ENCODE measurements at places on chromosomes 6 and 20.

DNA sequence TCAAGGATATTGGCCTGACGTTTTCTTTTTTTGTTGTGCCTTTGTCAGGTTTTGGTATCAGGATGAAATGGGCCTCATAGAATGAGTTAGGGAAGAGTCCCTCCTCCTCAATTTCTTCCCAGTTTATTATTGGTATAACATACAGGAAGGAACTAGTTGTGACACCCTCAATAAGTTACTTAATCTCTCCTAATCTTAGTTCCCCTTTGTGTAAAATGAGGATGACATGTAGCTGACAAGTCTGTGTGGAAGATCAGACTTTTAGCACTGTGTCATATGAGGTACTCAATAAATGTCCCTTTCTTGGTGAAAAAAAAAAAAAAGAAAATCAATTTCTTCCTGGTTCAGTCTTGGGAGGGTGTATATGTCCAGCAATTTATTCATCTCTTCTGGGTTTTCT lies 155.8 kb downstream of the PDE7B start:
- no peak for DNase-seq

GRCh38 chr6:90220273-90220672 lies 76.4 kb downstream of the BACH2 start:
- no peak for DNase-seq

- no peak for DNase-seq
Observed at GRCh38 chr6:161242779-161243693, 30.8 kb downstream of the AGPAT4 start.

DNA sequence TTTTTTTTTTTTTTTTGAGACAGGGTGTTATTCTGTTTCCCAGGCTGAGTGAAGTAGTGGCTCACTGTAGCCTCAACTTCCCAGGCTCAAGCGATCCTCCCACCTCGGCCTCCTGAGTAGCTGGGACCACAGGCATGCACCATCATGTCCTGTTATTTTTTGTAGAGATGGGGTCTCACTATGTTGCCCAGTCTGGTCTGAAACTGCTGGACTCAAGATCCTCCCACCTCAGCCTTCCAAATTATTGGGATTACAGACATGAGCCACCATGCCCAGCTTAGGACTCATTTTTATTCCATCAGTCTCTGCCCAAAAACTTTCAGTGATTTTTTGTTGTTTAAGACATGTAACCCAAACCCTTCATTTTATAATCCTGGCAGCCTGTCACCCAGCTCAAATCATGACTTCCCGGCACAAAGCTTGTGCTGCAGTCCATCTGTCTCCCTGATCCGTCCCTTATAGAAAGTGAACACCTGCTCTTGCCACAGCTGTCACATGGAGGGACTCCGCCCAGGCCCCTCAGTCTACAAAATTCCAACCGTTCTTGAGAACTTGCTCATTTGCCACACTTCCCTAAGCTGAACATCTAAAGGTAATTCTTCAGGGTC lies 183.9 kb upstream of the JARID2 start:
- no peak for DNase-seq

- no peak for DNase-seq
Observed at GRCh38 chr20:34355427-34355826, 7.6 kb upstream of the ITCH start.

DNA sequence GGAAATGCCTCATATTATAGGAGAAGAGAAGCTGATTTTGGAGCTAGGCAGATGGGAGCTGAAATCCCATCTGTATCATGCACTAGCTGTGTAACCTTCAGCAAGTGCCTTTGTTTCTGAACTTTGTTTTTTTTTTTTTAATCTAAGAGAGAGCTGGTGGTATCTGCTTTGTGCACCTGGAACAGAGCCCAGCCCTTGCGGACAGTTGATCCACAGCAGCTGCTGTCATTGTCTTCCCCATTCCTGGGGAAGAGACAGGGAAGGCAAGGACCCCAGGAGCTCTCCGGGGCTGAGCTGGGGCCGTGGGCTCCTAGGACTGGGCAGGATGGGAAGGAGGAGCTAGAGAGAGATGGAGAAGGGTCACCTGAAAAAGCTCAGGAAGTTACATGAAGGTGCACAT lies 92.1 kb downstream of the SYNJ2 start:
- no peak for DNase-seq

GRCh38 chr6:165621940-165622339 lies 41.1 kb downstream of the PDE10A start:
- DNase-seq: no peak

- DNase-seq: no peak
Observed at GRCh38 chr6:32213649-32214048, 10.2 kb downstream of the NOTCH4 start.

- DNase-seq: peak; percentile 85
Observed at GRCh38 chr6:142946924-142947713, 2.1 kb upstream of the HIVEP2 start.

DNA sequence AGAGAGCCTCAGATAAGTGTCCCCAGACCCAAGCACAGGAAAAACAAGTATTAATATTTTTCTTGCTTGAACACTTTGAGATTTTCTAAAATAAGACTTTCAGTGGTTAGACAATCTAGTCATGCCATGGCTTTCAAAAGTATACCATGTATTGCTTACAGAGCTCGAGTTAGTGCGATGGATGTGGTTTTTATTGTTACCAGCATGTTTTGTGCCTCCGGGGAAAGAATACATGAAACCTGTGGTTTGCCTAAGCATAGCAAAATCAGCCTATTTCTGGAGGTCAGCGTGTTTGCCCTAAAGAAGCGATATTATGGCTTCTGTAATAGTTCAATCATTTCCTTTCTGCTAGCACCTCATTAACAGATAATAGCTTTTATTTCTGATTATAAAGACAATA lies 21.6 kb downstream of the RIN2 start:
- DNase-seq: peak; percentile 31

GRCh38 chr6:136408204-136408603 lies 118.6 kb upstream of the BCLAF1 start:
- DNase-seq: no peak

- no peak for DNase-seq
Observed at GRCh38 chr6:158044525-158044888, 62.8 kb downstream of the SYNJ2 start.

DNA sequence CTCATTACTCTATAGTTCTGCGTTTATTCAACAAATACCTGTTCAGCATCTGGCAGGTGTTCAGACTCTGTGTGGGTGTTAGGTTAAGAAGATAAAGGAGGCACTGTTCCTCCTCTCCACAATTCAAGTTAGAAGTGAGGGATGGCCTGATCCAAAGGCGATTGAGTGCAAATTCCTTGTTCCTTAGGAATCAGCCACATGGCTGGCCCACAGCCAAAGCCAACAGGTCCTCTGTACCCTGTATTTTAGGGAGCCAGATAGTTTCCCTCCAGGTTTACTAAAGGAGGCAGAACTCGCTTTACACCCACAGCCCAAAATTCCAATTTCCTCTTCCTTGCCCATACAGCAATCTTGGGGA lies 5.0 kb upstream of the CD40 start:
- DNase-seq: no peak

DNA sequence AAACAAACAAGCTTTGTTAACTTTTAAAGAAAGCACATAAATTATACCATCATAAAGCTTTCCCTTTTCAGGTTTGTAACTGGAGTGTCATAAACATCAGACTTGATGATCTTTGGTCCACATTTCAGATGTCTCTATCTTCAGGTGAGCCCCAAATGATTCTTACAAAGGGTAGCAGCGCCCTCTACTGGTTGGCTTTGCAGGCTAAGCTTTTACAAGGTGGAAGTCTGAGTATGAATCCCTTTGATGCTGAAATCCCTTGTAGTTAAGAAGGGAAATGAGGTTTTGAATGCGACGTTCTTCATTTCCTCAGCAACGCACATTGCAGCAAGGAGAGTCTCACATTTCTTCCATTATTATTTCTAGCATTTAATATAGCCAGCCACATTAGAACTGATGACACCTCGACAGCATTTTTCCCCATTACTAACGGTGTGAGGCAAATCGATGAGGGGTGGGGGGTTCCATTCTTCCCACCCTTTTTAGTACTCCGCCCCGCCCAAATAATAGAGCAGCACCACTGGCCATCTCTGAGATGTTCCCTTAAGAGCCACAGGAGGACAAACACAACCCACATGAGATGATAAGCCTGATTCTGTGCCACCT lies 126.3 kb upstream of the NT5E start:
- DNase-seq: peak; percentile 54

DNA sequence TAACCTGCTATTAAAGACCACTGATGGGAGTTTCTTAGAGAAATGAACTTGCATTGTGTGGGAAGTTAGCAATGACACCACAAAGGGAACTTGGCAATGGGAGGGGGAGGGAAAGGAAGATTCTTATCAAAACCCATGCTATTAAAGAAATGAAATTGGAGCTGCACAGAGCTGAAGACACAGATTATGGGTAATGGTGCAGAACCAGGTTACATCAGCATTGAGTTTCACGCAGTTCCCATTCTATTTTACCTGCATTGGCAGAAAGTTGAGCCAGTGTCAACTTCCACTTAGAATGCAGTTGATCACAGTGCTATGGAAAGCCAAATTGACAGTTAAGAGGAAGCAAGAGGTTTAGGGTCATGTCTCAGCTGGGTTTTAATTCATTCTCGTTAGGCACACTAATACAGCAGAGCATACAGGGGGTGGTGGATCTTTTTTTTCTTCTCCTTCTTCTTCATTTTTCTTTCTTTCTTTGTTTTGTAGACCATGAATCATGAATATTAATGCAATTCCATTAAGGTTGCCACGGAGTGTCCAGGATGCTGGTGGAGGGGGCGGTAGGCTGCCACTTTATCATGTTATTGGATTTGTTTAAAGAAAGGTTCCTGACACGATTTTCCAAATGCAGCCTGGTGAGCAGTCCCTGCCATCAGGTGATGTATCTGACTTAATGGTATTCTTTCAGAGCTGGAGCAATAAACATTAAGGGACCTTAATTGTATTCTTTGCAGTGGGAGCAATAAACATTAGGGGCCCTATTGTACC lies 1092.0 kb upstream of the MAP3K7 start:
- DNase-seq: no peak

- DNase-seq: no peak
Observed at GRCh38 chr6:147841547-147842148, 333.2 kb downstream of the SAMD5 start.

GRCh38 chr6:38209371-38210260 lies 390.1 kb downstream of the ZFAND3 start:
- DNase-seq: no peak

GRCh38 chr20:59246691-59247400 lies 53.6 kb upstream of the EDN3 start:
- no peak for DNase-seq

GRCh38 chr6:30722280-30723112 lies 2.3 kb downstream of the TUBB start:
- peak; percentile 63 for DNase-seq

DNA sequence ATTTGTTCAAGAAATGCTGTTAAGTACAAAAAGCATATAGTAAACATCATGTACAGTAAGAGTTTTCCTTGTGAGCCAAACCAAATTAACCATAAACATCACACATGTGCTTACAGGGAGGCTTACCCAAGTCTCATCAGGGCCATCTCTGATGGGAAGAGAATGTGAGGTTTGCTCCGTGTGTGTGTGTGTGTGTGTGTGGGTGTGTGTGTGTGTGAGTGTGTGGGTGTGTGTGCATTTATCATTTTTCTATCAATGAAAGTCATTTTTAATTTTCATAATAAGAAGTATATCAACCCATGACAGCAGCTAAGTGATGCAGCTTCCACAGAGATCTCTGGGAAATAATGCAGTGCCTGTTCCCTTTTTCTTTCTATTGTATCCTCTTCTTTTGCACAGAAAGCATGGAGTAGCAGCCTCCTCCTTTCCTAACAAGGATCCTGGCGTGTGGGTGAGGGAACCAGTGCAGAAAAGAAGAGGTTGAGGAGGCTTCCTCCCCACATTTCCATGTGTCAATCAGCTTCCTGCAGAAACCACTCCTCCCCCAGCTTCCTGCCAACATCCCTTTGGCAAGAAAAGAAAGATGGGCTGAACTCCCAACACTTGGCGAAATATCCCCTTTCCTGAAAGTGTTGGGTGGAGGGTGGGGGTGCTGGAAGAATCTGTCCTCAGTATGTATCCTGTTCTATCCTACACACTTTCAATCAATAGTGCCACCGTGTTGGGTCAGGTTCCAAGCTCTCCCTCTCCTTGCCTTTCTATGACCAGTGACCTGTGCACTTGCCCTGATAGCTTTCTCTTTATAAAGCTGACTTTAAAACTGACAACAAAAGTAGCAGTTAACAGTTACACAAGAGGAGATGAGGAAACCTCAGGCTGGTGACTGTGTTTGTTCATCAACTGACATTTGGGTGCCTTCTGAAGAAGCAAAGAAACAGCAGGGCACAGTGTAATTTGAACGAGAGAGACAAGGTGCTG lies 251.8 kb upstream of the CITED2 start:
- no peak for DNase-seq

DNA sequence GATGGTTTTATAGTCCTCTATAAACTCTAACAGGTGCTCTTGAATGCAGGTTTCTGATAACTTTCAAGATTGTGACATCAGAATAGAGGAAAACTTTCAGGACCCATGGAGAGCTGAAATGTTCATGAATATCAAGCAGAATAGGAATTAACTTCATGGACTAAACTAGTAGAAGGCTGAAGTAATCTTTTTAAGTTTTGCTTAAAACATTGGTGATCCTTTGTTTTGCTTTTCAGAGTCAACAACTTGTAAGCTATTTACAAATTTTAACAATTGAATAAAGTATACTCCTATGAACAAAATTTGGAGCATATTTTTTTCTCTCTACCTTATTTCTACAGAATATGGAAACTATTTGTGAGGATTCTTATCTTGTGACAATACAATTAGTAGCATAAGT lies 25.2 kb upstream of the GOPC start:
- no peak for DNase-seq

DNA sequence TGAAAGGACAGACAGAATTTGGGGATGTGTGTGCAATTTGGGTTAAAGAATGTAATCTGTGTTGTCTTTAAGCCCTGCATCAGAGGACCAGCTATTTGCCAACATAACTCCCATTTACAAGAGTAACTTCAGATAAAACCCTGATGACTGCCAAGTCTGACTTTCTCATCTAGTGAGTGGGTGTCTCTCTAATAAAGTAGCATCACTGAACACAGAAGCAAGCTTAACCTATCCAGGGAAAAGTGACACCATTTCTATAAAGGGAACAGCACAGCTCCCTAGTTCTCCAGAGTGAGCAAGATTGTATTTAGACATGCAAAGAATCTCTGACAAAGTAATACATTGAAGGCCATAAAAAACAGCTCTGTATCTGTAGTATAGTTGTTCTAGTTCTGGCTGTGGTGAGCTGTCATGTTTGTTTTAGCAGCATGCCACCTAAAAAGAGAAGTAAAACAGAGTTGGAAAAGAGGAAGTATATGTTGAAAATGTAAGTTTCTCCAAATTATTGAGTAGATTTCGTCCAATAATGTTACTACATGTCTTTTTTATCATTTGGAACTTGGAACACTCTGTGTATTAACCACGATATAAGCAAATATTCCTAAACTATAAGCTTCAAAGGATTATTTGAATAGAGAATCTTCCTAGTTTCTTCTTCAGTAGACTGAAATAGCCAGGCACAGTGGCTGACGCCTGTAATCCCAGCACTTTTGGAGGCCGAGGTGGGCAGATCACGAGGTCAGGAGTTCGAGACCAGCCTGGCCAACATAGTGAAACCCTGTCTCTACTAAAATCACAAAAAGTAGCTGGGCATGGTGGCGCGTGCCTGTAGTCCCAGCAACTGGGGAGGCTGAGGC lies 8.8 kb upstream of the PIM1 start:
- peak; percentile 65 for DNase-seq

GRCh38 chr6:129498950-129499842 lies 210.8 kb downstream of the ARHGAP18 start:
- peak; percentile 18 for DNase-seq

GRCh38 chr6:85361643-85362014 lies 88.3 kb upstream of the NT5E start:
- DNase-seq: no peak
